ENCODE measurements at places on chromosomes 2 and 18.
A peak's percentile ranks its signal among the peaks of the same experiment; 100 is the strongest.

DNA sequence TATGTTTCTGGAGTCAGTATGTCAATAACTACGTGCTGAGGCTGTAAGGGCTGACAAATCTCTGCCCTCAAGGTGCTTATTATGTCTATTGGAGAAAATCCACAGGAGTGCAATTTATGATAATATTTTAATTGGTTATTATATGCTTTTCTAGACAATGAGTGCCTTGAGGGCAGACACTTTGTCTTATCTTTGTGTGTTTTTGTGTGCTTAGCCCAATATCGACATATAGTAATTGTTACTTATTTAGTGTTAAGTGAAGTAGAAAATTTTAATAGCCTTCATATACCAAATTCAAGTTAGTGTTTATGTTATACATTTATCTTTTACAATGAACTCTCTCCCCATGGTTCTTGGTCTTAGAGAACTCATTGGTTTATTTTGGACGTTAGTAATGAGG, 118.9 kb downstream of the WDR7 start:
- H3K27me3 ChIP-seq, result no peaks in the 10 kb centered on the region
- no peak for DNase-seq
- no peak overlapping the region for H3K27ac ChIP-seq
- H3K4me3 ChIP-seq, result no peak overlapping the region

DNA sequence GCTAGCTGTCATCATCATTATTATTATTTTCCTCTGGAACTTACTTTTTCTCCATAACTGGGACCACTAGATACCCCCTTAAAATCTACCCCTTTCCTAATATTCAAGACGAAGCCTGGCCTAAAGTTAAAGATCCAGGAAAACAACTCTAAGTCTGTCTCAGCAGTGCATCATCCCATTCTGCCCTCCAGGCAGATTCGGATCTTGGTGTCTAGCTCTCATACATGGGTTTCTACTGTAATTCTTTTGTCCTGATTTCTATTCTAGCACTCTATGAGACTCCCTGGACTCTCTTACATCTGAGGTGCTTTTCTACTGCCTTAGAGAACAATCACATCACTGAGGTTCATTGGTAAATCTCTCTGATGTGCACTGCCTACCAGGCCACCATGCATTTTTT, 35.5 kb downstream of the MAP2 start:
- no peak for DNase-seq
- no peak overlapping the region for H3K27ac ChIP-seq
- H3K4me1 ChIP-seq, result peaks cover 9% of the 10 kb centered on the region
- no peaks in the 10 kb centered on the region for H3K36me3 ChIP-seq

GRCh38 chr18:39702888-39703287, 2137.3 kb upstream of the CELF4 start:
- no peak overlapping the region for H3K27ac ChIP-seq
- H3K4me1 ChIP-seq, result no peaks in the 10 kb centered on the region
- no peak overlapping the region for H3K4me3 ChIP-seq

DNA sequence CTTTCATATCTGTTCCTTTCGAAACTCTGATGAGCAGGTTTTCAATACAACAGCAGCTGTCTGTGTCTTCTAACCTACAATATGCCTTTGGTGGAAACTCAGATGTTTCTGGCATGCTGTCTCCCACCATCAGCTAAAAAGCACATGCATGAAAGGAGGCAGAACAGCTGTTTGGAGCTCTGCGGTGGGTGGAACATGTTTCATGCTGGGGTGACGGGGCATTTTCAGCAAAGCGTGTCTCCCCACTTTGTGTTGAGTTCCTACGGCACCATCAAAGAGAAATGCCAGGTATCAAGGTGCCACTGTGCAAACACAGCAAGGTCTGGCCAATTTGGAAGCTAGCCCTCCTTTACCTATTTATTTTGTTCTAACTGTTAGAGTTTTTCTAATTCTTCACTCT, 290.1 kb downstream of the CLIP4 start:
- no peak overlapping the region for H3K27ac ChIP-seq
- no peak overlapping the region for H3K4me3 ChIP-seq
- no peaks in the 10 kb centered on the region for H3K36me3 ChIP-seq
- H3K4me1 ChIP-seq, result no peaks in the 10 kb centered on the region
- no peak for DNase-seq

- no peaks in the 10 kb centered on the region for H3K36me3 ChIP-seq
- H3K4me1 ChIP-seq, result no peaks in the 10 kb centered on the region
- H3K27me3 ChIP-seq, result no peaks in the 10 kb centered on the region
- no peak overlapping the region for H3K27ac ChIP-seq
Observed at GRCh38 chr18:250685-251084, 17.2 kb downstream of the THOC1 start.

DNA sequence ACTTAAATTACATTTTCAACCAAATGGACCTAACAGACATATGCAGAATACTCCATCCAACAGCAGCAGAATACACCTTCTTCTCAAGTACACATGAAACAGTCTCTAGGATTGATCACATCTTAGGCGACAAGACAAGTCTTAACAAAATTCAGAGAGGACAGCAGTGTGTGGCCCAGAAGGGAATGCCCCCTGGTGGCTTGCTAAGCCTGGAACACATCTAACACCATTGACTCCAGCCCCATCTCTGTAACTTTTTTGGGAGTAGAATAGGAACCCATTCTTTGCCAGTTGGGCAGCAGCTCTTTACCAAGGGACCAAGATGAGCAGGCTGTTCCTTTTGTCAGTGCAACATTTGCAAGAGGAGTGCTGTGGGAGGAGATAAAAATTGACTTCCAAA, 249.9 kb downstream of the PLCL1 start:
- DNase-seq, result peak; percentile 60
- no peak overlapping the region for H3K27ac ChIP-seq
- no peak overlapping the region for H3K4me3 ChIP-seq
- no peaks in the 10 kb centered on the region for H3K36me3 ChIP-seq

- H3K27ac ChIP-seq, result no peak overlapping the region
- H3K4me3 ChIP-seq, result no peak overlapping the region
- H3K36me3 ChIP-seq, result no peaks in the 10 kb centered on the region
- DNase-seq, result no peak
Observed at GRCh38 chr2:120439637-120440384, 93.9 kb downstream of the INHBB start.

- no peak for DNase-seq
- no peak overlapping the region for H3K4me3 ChIP-seq
- H3K27ac ChIP-seq, result no peak overlapping the region
- no peaks in the 10 kb centered on the region for H3K36me3 ChIP-seq
- H3K27me3 ChIP-seq, result no peaks in the 10 kb centered on the region
Observed at GRCh38 chr2:86825693-86826381, 35.1 kb upstream of the CD8A start.

- H3K27me3 ChIP-seq, result no peaks in the 10 kb centered on the region
- no peak overlapping the region for H3K4me3 ChIP-seq
- H3K36me3 ChIP-seq, result no peaks in the 10 kb centered on the region
- H3K27ac ChIP-seq, result no peak overlapping the region
Observed at GRCh38 chr2:190963088-190963487, 50.9 kb downstream of the STAT1 start.

- H3K36me3 ChIP-seq, result no peaks in the 10 kb centered on the region
- H3K27me3 ChIP-seq, result no peaks in the 10 kb centered on the region
- H3K27ac ChIP-seq, result no peak overlapping the region
- H3K4me1 ChIP-seq, result no peaks in the 10 kb centered on the region
Observed at GRCh38 chr2:239945751-239946561, 79.2 kb downstream of the NDUFA10 start.

GRCh38 chr2:134671513-134671912, 47.3 kb downstream of the TMEM163 start:
- no peaks in the 10 kb centered on the region for H3K4me1 ChIP-seq
- H3K27ac ChIP-seq, result no peak overlapping the region
- H3K4me3 ChIP-seq, result no peak overlapping the region
- no peak for DNase-seq
- H3K27me3 ChIP-seq, result no peaks in the 10 kb centered on the region
- H3K36me3 ChIP-seq, result no peaks in the 10 kb centered on the region

DNA sequence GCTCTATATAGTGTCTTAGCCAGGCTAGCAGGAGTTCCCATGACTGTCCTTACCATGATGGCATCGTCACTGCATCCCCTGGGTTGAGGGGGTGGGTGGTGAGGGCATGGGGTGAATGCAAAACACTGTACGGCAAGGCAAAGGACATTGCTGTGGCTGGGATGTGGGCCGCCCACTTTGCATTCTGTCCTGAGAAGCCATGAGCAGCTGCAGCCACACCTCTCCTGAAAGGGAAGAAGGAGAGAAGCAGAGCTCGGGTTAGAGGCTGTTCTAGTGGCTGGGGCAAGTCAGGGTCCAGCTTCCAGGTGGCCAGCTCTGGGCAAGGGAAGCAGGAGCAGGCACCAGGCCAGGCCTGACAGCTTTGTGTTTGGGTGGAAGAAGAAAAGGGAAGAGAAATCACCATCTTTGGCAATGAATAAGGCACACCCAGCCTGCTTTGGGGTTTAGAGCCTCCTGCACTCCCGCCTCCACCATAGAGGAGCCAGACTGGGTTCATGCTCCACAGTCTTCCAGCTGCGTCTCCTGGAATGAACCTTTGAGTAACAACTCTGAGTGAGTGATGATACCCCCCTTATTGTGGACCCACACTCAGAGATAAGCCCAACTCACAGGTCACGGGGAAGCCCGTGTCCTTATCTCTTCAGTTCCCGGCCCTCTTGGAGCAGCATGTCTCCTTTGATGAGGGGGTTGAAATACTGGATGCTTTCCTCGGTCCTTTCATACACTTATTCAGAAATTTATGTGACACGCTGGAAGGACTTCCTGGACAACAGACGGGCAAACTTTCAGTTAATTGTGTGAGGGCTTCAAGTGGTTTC, 63.4 kb downstream of the INPP4A start:
- H3K4me3 ChIP-seq, result no peak overlapping the region
- H3K36me3 ChIP-seq, result peaks cover 7% of the 10 kb centered on the region
- H3K27me3 ChIP-seq, result no peaks in the 10 kb centered on the region
- H3K4me1 ChIP-seq, result peaks cover 71% of the 10 kb centered on the region

- no peak overlapping the region for H3K27ac ChIP-seq
- no peaks in the 10 kb centered on the region for H3K36me3 ChIP-seq
- H3K27me3 ChIP-seq, result no peaks in the 10 kb centered on the region
- DNase-seq, result no peak
Observed at GRCh38 chr2:127451981-127452380, 33.8 kb downstream of the PROC start.

- no peaks in the 10 kb centered on the region for H3K36me3 ChIP-seq
- H3K27me3 ChIP-seq, result no peaks in the 10 kb centered on the region
- no peaks in the 10 kb centered on the region for H3K4me1 ChIP-seq
- no peak for DNase-seq
Observed at GRCh38 chr2:107548216-107548615, 278.5 kb upstream of the RGPD4 start.

DNA sequence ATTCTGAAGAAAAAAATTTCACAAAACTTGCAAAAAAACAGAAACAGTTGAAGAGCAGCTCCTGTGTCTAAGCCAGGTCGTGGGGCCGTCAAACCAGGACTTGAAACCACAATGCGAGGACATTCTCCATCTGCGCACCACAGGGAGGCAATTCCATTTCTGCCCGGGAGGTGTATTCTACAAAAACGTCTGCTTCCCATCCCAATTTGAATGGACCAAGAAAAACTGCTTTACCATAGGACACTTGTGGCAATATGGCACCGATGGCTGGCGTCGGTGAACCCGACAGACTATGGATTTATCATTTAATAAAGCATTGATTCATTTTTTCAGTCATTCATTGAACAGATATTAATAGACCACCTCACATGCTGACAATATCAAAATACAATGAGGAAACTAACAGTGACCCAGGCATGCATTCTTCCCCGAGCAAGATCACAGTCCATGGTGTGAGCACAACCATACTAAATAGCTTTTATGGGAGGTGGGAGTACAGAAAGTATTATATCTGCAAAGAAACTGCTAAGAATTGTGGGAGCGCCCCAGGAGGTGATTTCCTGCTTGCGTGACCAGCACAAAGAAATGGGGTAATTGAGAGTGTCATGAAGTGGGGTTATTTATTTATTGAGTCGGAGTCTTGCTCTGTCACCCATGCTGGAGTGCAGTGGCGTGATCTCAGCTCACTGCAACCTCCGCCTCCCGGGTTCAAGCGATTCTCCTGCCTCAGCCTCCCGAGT, 10.5 kb upstream of the ZAP70 start:
- no peak overlapping the region for H3K27ac ChIP-seq
- DNase-seq, result no peak
- no peaks in the 10 kb centered on the region for H3K4me1 ChIP-seq
- no peaks in the 10 kb centered on the region for H3K27me3 ChIP-seq

- H3K27ac ChIP-seq, result no peak overlapping the region
- H3K4me1 ChIP-seq, result no peaks in the 10 kb centered on the region
- no peaks in the 10 kb centered on the region for H3K36me3 ChIP-seq
Observed at GRCh38 chr18:48293954-48294898, 115.0 kb downstream of the ZBTB7C start.

- no peak overlapping the region for H3K4me3 ChIP-seq
- H3K36me3 ChIP-seq, result no peaks in the 10 kb centered on the region
Observed at GRCh38 chr2:111030260-111030891, 90.3 kb upstream of the BCL2L11 start.

DNA sequence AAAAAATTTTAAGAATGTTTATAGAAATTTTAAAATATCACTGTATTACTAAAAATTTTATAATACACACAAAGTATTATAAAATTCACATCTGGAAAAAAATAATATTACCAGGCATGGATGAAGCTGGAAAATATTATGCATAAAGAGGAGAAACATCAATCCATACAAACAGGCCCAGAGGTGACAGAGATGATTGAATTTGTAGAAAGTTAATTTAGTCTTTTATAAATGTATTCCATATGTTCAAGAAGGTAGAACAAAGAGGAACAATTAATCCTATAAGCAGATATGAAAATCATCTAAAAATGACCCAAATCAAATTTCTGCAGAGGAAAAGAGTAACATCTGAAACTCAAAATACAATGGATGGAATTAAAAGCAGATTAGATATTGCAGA, 605.2 kb upstream of the CELF4 start:
- no peaks in the 10 kb centered on the region for H3K27me3 ChIP-seq
- H3K4me1 ChIP-seq, result no peaks in the 10 kb centered on the region
- H3K4me3 ChIP-seq, result no peak overlapping the region
- no peaks in the 10 kb centered on the region for H3K36me3 ChIP-seq
- DNase-seq, result no peak

- H3K4me1 ChIP-seq, result no peaks in the 10 kb centered on the region
- DNase-seq, result no peak
- no peaks in the 10 kb centered on the region for H3K36me3 ChIP-seq
- no peak overlapping the region for H3K4me3 ChIP-seq
- H3K27ac ChIP-seq, result no peak overlapping the region
- H3K27me3 ChIP-seq, result no peaks in the 10 kb centered on the region
Observed at GRCh38 chr18:66994790-66995189, 390.9 kb upstream of the CDH19 start.

DNA sequence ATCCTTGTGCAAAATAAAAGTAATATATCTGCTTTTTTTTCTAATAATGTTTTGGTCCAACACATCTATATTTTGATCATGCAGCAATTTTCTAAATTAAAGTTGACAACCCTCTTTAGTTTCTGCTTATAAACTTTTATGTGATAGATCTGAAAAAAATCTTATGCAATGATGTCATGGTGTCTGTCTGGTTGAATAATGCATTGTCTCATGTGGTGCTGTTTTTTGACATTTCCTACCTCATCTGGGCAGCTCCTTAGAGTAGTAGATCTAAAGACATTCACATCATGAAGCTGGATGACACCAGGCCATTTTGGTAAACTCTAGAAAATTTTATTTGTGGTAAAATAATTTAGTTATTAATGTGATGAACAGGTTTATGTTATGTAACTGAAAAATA, 106.8 kb upstream of the FN1 start:
- H3K4me3 ChIP-seq, result no peak overlapping the region
- no peaks in the 10 kb centered on the region for H3K36me3 ChIP-seq
